ENCODE measurements at places on chromosomes 4 and X.
A peak's percentile ranks its signal among the peaks of the same experiment; 100 is the strongest.

DNA sequence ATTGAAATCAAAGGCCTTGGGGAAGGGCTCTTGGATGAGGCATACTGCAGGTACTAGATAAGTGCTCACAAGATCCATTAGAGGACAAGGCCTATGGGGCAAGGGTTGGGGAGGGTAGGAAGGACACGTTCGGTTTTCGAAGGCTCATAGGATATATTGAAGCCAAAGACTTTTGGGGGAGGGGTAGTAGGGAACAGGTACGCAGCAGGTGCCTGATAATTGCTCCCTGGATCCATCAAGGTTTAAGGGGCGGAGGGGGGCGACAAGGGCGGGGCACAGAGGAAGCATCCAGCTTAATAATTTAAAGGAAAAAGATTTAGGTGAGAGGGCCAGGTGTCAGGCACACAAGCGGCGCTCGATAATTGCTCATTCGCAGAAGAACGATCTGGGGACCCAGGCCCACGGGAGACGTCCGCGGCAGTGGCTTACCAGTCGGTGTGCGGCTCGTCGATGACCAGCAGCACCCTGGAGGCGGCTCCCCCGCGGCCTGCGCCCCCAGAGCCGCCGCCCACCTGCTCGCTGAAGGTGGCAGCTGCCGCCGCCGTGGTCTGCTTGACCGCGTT lies 653 bp downstream of the SYN1 start:
- no peak for DNase-seq

DNA sequence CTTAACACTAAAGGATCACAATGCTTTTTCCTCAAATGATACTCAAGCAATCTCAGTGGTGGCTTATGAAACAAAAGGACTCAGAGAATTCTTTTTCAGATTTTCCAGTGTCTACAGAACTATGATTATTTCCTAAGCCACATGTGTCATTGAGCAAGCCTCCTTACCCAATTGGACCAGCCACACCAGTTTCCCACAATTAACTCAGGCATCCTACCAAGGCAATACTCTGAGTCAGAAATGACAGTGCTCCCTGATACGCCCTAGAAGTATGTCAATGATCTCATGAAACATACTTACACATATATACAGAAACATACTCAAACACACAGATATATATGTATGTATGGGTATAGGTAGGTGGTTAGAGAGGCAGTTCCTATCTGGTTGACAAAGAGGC lies 4.8 kb downstream of the ADAMTS3 start:
- DNase-seq = no peak

- DNase-seq = no peak
Measured at GRCh38 chr4:568351-568652, 7.8 kb downstream of the TMEM271 start.

GRCh38 chr4:137998666-137999429 lies 243.3 kb downstream of the SLC7A11 start:
- DNase-seq = no peak

- no peak for DNase-seq
Measured at GRCh38 chr4:167838686-167839085, 253.7 kb upstream of the ANXA10 start.

GRCh38 chr4:47930971-47931804 lies 16.8 kb upstream of the NFXL1 start:
- DNase-seq = no peak

GRCh38 chr4:138053641-138054301 lies 188.4 kb downstream of the SLC7A11 start:
- no peak for DNase-seq

GRCh38 chr4:123477711-123478209 lies 81.2 kb downstream of the SPRY1 start:
- DNase-seq = peak; percentile 35

DNA sequence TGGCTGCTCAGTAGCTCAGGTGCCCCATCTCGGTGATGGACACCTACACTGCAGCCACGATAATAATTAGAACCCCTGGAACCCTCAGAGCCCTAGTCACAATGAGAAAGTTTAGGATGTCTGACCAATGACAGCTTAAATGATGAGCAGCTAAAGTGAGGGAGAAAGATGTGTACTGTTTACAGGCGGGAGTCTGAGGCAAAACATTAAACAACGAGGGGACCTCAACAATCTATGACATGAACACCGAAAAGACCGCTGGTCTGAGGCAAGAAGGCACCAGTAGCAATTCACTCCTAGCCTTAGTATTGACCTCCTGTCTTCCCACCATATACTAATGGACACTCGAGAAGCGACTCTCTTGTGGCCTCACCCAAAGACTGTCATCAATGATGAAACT lies 369.5 kb upstream of the SMIM31 start:
- DNase-seq = no peak

- no peak for DNase-seq
Measured at GRCh38 chrX:12425496-12425895, 287.2 kb downstream of the FRMPD4 start.

DNA sequence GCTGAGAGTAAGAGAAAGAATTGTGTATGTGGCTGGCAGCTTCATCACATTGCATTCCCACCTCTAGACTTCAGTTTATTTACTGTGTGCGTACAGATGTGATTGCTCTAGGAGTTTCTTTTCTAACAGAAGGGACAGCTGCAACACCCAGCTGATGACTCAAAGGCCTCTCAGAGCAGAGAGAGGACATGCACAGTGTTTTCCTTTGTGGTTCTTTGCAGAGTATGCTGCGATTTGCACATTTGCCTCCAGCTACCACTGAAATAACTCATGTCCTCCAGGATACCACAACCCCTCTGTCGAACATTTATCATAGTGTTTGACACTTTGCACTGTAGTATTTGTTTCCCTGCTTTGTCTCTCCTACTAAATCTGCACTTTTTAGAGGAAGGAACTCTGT lies 294.1 kb downstream of the STIM2 start:
- DNase-seq = no peak

DNA sequence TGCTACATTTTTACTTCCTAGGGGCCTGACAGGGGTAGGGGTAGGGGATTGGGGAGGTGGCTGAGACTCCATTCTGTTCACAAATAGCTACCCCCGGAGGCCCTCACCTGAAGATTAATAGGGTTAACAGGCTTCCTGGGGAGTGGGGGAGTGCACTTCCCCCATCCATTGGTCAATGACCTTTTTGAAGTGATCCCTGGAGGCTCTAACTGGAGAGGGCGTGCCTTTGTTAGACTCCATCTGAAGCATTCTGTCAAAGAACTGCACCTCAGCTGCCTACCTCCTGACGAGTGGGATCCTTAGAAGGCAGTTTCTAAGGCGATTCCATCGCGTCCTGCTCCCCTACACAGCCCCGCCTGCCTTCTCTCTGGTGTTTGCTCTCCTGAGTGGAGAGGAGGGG lies 10.0 kb upstream of the MTM1 start:
- DNase-seq = no peak

DNA sequence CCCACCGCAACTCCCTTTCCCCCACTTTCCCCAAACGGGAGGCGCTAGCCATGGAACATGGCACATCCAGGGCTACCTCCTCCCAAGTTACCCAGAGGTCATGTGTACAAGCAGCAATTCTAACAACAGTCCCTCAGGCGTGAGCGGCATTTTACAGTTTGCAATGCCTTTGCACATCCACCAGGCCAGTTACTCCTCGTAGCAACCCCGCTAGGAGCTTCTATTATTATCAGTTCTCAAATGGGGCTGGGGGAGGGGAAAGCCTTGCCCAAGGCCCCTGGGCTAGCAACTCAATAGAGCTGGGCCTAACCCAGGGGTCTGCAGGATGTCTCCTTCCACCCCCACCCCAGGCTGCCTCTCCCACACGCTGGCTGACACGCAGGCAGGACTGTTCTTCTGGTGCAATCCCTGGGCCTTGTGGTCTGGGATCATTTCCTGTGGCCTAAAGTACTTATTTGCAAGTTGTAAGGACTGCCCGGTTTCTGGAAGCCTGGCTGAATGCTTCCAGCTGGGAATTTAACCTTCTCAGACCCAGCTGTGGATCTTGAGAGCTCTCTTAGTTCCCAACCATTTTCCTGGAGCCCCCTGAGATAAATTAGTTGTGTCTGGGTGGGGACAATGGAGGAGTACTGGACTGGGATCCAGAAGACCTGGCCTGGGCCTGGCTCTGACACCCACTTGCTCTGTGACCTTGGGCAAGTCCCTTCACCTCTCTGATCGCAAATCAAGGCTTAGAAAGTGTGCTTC lies 27.7 kb downstream of the PJA1 start:
- DNase-seq = no peak

GRCh38 chrX:117120700-117121099 lies 657.9 kb upstream of the CT83 start:
- DNase-seq = no peak

DNA sequence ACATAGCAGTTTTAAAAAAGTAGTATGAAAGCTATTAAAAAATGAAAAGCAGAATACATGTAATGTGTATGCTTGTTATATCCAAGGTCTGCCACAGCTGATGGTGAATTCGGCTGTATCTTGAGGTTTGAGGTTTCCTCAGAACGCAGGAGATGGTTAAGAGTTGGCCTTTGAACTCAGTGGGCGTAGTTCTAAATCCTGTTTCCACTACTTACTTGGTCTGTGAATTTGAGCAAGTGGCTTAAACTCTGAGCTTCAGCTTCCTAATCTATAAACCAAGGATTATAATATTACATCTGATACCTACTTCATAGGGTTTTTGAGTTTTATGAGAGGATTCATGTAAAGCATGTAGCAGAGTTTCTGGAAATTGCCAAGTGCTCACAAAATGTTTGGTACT lies 125.2 kb downstream of the STIM2 start:
- DNase-seq = no peak

DNA sequence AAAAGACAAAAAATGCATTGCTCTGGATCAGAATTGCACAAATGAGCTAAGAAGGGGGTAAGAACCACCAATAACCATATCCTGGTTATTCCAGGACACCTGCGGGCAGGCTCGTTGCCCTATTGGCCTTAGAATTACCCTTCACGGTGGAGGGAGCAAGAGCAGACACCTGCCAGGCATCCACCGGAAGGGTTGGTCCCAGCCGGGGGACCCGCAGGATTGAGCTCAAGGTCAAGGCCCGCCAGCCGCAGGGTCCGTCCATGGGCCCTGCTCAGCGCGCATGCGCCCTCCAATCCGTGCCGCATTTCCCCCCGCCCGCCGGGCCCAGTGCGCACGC lies 575 bp downstream of the SLC25A6 start:
- DNase-seq = no peak

DNA sequence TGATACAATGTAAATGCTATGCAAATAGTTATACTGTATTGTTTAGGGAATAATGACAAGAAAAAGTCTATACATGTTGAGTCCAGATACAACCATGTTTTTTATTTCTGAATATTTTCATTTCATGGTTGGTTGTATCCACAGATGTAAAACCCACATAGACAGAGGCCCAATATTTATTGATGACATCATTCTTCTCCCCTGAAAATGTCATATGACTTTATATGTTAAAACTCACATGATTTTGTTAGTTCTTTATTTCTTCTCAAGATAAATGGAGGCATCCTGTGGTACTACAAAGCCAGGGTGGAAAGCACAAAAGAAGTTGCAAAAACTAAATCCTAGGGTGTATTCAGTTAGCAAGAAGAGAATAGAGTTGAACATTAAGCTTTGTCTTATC lies 149.3 kb upstream of the GLRA2 start:
- no peak for DNase-seq

- DNase-seq = no peak
Measured at GRCh38 chr4:182944484-182945213, 27.5 kb upstream of the DCTD start.

GRCh38 chrX:9293051-9293496 lies 171.8 kb upstream of the TBL1X start:
- DNase-seq = no peak

DNA sequence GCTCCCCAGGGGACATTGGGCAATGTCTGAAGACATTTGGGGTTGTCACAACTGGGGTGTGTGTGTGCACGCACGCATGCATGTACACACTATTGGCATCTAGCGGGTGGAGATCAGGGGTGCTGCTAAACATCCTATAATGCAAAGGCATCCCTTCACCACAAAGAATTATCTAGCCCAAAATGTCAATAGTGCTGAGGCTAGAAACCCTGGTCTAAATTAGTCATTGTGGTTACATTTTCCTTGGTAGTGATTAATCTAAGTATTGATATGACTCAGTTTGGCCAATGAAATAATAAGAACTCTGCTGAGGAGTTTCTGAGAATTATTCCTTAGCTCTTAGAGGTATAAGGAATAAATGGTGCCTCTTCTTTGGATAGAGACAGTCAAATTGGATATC lies 200.2 kb downstream of the CLCN4 start:
- DNase-seq = no peak

- DNase-seq = no peak
Measured at GRCh38 chr4:26542991-26543390, 40.9 kb upstream of the TBC1D19 start.

- DNase-seq = peak; percentile 32
Measured at GRCh38 chrX:50579955-50580354, 109.3 kb upstream of the DGKK start.

DNA sequence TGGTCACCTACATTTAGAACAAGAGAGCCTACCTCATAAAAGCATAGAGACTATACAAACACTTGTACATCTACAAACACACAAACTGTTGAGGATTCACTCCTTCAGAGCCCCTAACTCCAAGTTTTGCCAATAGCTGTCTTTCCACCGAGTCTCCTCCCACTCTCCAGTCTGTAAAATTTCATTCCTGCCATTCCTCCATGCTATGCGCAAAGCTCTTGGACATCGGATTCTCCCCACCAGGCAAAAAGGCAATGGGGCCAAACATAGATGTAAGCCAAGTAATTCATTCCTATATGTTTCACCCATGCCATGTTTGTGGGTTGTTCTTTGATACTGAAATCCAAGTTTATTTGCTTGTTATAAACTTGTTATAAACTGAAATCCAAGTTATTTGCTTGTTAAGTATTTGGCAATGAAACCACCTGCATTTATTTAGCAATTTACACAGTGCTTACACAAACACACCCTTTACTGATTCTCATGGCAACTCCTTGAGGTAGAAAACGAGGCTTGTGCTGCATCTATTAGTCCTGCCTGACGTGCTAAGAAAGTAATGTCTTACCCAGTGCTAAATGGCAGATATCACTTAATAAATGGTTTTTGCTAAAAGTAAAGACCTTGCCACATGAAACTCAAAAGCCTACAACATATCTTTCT lies 91.1 kb downstream of the SCFD2 start:
- no peak for DNase-seq

- DNase-seq = no peak
Measured at GRCh38 chrX:2500803-2501558, at the start of the genes DHRSX and ZBED1. Gene DHRSX (minus strand): TSS chrX:2500976. CDS start chrX:2500925, 51 bp downstream. Gene ZBED1 (minus strand): TSS chrX:2500976. CDS start chrX:2490719, 10,257 bp downstream.

DNA sequence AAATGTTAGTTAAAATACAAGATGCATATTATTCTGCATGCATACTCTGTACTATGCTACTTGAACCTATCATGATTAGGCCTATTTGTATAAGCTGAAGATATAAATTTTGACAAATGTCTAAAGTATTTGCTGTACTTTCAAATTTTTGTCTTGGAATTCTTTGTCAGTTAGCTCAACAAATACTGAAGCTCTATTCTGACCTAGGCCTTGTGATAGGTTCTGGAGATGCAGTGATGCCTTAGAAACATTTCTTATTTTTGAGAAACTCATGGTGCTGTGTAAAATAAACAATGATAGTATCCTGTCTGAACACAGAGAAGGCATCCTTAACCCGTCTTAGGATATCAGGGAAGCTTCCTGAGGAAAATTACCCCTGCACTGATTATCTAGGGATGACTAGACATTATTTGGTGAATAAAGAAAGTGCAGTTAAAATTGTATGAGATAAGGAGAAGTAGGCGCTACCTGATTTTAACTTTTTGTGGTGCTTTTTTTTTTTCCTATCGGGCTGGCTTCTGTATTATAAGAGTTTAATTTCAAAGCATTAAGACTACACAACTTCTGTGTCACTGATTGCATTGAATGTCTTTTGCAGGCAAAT lies 43.4 kb downstream of the MOB1B start:
- no peak for DNase-seq

All from AML-193 (cell line).